ENCODE measurements at places on chromosomes 7 and 10.

GRCh38 chr7:75889826-75890225, 11.0 kb downstream of the RHBDD2 start:
- peak; percentile 57 for DNase-seq

GRCh38 chr7:29265208-29265923, 70.8 kb downstream of the CHN2 start:
- no peak for DNase-seq

GRCh38 chr10:79444199-79445119, 965 bp downstream of the ZCCHC24 start:
- DNase-seq: no peak

- no peak for DNase-seq
These were observed 80.7 kb upstream of the CHST15 start for GRCh38 chr10:124174071-124174566.

GRCh38 chr7:921581-922333, 32.7 kb downstream of the ADAP1 start:
- no peak for DNase-seq

- DNase-seq: no peak
These were observed 93.7 kb downstream of the EBF3 start for GRCh38 chr10:129870474-129870757.

- no peak for DNase-seq
These were observed 138.9 kb upstream of the AHR start for GRCh38 chr7:17159500-17160037.

DNA sequence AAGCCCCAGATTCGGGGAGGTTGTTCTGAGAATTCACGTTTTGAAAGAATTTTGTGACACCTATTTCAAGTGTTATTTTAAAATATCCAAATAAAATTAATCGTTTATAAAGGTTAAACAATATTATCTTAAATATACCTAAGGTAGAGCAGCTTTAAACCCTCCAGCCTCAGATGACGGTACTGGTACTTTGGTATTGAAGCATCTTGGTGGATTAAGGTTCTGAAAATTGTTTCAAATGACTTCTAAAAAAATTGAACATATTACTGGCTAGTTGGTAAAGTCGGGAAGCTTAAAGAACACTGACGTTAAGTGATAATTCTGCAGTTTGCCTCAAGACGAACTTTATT, 392 bp upstream of the HUS1 start:
- DNase-seq: no peak

DNA sequence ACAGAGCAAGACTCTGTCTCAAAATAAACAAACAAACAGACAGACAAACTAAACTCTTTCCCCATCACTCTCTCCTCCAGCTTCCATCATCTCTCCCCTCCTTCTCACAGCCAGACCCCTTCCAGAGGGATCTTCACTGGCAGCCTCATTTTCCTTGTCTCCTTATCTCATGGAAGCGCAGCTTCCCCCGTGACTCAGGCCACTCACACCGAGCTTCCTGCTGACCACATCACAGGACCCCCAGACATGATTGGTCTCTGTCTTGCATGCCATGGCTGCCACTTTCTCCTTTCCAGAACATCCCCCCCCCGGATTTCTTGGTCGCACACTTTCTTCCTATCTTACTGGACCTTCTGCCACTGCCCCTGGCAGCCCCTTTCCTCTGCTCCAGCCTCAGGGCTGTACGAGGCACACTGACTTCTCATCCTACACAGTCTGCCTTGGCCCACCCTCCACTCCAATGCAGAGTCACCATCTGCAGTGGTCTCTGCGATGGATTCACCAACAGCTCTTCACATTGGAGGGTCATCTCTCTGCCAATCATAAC, 4.9 kb upstream of the INSIG1 start:
- no peak for DNase-seq

- DNase-seq: no peak
These were observed 177.9 kb downstream of the TNS3 start for GRCh38 chr7:47404010-47404409.

DNA sequence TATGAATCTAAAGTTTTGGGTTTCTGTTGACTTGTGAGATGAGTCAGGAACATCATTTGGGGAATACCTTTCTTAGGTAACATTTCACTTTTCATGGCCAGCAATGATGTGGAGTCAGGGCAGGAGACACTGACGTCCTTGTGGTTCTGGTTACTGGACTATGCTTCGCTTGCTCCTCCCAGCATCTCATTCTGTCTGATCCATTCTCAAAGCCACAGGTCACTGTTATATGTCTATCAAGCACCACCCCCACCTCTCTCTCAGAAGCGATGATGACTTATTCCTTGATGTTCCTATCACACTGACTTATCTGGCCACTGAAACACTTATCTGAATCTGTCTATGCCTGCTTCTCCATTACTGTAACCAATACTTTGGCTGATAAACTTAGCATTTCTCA, 51.6 kb downstream of the TES start:
- no peak for DNase-seq

DNA sequence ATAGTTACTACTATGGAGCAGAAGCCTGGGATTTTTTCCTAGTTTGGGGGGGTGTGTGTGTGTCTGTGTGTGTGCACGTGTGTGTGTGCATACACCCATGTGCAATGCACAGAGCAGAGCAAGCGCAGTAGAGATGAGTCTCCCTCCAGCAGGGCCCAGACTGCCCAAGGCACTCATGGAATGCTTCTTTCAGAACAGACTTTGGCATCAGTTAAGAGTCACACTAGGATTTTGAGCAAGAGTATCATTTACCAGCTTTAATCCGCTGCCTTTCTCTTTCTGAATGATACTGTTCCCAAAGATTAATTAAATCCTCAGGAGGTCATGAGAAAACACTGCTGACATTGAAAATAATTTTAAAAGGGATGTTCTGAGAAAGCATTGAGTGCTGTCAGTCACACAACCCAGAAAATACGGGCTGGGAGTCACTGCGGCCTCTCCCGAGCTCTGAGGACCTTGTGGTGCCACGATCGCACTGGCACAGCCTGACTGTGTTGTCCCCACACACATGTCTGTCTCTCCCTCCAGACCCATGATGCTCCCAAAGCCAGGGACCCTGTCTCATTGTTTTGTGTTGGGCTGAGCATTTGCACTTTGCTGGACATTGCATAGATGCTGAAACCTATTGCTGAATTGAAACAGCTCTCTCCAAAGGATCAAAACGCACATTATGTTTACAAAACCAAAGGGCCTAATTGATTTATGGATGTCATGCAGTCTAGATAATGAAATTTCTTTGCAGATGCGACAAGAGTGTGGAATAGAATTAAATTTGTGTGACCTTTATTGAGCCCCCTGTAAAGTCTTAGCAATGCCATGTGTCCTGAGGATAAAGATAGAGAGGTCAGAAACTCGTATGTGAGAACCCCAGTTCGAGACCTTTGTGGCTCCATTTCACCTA, 54.7 kb upstream of the FIGNL1 start:
- no peak for DNase-seq

DNA sequence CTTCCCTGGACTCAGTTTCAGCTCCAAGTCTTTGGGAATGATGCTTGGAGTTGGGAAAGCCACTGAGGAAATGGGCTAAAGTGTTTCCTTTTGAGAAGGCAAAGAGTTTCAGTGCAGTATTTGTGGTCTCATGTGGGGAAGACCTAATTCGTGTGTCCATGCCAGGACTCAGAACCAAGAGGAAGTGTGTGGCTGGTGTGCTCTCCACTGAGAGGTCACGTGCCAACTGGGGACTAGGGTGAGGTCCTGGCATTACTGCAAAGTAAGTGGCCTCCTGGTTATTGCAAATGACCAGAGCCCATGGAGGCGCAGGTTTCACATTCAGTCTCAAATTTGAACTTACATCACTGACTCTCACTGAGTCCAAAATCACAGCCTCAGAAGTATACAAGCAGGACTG, 48.6 kb upstream of the ITPRID1 start:
- DNase-seq: no peak

- no peak for DNase-seq
These were observed 91.6 kb upstream of the COL1A2 start for GRCh38 chr7:94303118-94303517.

DNA sequence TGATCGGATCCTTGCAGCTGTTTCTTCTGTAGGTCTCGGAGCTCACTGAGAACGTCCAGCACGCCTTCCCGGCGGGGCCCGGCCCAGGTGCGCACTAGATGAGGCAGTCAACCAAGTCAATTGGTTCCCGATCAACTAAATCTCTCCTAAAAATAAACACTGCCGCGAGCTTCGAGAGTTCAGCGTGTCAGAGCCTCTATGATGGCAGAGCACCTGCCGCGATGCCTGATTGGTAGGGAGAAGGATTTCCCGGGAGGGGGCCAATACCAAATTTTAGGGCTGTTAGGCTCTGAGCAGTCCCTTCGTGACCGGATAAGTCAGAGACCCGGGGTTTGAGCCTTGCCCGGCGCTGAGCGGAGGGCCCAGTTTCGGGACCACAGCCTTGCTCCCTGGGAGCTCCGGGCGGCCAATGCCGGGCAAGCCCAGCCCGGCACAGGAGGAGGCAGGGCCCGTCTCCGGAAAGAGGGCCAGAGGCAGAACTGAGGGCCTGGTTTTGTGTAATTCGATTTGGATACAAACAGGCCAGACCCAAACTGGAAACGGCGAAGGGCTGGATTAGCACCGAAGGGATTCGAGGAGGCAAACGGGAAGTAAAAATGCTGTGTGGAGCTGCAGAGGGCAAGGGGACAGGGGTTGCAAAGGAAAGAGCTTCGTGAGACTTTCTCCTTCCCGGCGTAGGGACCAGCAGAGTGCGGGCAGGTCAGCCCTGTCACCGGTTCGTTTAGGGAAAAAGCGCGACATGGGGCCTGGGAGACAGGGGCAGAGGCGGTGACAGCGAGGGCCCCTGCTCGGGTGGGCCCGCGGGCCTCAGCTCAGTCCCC, 569 bp downstream of the SLC26A5 start:
- no peak for DNase-seq

DNA sequence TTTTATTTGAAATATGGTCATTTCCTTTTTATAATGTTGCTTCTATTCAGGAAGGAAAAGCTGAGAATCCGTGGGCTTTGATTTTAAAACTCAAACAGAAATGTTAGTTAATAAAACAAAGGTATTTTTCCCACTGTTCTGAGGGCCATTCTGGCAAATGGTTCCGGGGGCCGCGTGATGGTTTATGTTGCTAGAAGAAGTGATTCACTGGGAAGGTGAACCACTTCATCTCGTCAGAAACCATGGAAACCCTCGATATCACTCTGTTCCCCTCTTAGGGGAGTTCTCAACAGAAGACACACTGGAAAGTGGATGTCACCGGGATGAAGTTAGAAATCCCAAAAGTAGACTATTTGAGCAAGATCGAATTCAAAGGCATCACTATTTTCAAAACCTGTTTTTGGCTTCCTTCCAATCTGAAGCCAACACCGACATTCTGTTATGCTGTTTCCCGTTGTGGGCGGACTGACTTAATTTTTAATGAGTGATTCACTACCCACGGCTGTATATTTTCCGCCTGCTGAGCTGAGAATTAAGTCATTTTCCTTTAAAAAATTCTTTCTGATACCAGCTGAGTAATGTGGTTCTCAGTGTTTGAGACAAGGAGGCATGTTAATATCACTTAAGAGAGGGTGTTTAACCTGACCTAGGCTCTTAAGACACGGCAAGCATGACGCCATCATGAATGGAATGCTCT, 84.1 kb downstream of the PTPRE start:
- DNase-seq: peak; percentile 72

DNA sequence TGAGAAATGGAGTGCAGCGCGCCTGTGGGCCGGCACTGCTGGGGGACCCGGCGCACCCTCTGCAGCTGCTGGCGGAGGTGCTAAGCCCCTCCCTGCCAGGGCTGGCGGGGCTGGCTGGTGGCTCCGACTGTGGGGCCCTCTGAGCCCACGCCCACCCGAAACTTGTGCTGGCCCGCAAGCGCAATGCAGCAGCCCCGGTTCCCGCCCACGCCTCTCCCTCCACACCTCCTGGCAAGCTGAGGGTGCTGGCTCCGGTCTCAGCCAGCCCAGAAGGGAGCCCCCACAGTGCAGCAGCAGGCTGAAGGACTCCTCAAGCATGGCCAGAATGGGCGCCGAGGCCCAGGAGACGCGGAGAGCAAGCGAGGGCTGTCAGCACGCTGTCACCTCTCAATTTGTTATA, 1063.0 kb upstream of the AUTS2 start:
- no peak for DNase-seq

DNA sequence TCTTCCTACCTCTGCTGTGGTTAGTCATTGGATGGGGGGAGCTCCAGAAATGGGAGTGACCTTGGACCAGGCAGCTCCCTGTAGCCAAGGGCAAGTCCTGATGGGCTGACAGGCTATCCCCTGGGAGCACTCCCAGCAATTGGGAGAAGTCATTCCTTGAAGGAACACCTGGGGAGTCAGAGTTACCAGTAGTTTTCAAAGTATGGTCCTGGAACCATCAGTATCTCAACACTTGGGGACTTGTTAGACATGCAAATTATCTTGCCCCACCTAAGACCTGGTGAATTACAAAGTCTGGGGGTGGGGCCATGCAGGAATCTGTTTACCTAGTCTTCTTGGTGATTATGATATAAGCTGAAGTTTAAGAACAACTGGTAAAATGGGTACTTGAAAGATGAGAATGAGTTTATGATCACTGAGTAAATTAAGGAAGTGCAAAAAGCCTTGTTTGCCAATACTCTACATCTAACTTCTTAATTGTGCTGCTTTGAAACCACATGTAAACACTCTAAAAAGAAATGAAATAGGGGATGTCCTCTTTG, 287.3 kb upstream of the LRRN3 start:
- DNase-seq: no peak

- no peak for DNase-seq
These were observed at the start of gene ARHGAP22 for GRCh38 chr10:48604991-48605508. TSS of gene ARHGAP22 (minus strand) at chr10:48605073. CDS start at chr10:48604796, 277 bp downstream.

DNA sequence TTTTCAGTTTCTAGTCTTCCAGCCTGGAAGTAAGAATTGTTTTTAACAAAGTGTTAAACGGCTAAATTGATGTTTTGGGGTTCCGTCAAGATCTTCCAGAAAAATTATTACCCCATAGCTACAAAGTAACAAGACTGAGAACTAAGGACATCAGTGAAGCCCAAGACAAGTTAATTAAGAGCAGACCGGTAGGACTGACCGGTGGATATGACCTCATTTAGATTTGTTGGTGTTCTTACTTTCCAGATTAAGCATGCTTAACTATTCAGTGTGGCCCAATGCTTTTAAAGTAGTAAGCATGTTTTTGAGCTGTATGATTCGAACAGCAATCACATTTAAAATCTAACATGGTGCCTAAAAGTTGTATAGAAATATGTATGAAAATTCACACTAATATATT, 73.1 kb upstream of the RPA3 start:
- no peak for DNase-seq

DNA sequence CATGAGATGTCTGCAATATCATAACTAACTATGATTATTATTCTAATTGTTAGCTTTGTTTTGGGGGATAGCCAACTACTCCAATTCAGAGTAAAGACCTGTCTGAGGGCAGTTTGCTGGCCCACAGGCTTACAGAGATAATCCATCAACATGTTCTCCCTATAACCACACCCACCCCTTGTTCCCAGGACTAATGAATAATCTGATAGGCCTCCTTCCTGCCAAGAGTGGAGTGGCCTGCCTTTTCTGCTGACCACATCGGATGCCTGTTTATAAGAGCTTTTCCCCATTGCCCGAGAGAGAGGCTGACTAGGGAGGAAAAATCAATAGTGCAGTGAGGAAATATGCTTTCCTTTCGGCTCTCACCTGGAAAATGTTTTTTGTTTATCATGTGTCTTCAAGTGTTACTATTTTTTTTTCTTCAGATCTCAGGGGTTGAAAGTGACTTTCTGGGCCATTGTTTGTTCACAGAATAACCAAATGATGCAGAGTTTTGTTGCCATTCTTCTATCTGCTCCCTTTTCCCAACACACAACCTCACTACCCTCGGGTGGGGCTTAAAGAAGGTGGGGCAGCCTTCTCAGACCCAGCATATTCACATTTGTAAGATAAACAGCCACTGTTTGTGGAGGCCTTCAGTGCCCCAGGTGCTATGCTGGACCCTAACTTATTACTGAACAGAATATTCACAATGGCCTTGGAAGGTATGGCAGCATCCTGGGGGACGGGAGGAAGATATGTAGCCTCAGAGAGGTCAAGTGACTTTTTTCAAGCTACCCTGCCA, 38.4 kb downstream of the PLPP4 start:
- DNase-seq: no peak
